ENCODE measurements at places on chromosomes 12 and 14. TPM values are rescaled to one million over a fixed set of nuclear protein-coding genes. Genes with fewer than 3 reads are reported as not detected.
A peak's percentile ranks its signal among the peaks of the same experiment; 100 is the strongest.

PTHLH gene
- total RNA-seq = 0.44 TPM

FAM90A1 gene
- not detected for total RNA-seq

STON2 gene
- total RNA-seq = not detected

EMP1 gene
- 163 TPM for total RNA-seq

DNA sequence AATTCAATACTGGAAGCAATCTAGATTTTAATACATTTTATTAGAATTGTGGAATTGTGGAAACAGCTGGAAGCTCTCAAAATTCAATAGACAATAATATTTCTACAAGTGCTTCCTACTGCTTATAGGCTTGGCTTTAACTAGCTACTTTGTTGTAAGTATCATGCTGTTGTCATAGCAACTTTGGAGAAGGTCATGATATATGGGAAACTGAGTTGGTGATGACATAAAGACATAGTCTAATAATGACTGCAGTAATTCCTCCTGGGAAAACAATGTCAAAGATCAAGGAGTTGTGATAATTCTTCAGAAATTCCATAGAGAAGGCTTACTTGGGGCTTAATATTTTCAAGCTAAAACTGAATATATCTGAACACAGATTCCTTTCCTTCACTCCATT is 266.6 kb downstream of the KIF21A start:
- H3K4me3 ChIP-seq = no peak overlapping the region
- H3K4me1 ChIP-seq = no peaks in the 10 kb centered on the region
- no peak for DNase-seq
- no peak overlapping the region for H3K27ac ChIP-seq
- H3K36me3 ChIP-seq = no peaks in the 10 kb centered on the region
- no peaks in the 10 kb centered on the region for H3K27me3 ChIP-seq

DNA sequence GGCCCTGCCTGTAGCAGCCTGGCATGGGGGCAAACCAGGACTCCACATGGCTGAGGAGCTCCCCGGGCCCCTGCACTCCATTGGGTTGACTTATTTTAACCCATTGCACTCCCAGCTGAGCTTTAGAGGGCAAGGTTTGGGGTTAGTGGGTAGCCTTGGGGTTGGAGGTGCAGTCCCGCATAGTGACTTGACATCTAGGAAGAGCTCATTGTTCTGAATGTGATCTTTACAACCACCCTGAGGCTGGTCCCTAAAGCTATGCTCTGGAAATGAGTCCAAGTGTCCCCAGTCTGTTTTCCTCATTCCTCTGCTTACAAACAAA is 36.4 kb downstream of the NFKBIA start:
- no peaks in the 10 kb centered on the region for H3K27me3 ChIP-seq
- DNase-seq = no peak
- peak overlapping the region; percentile 12 for H3K27ac ChIP-seq
- no peak overlapping the region for H3K4me3 ChIP-seq

DNA sequence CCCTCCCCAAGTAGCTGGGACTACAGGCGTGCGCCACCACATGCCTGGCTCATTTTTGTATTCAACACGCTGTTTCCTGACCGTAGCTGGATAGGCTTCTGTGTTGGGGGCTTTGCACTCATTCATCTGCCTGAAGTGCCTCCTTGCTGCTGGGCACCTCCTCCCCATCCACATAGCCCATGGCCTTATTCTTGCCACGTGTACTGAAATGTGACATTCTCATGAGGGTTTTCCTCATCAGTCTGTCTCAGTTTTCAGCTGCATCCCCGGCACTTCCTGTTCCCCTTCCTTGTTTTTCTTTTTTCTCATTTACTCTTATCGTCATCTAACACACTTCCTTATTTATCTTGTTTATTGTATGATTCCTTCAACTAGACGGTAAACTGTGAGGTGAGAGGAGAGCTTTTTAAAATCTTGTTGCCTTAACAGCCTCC is 36.6 kb downstream of the RCOR1 start:
- no peak overlapping the region for H3K4me3 ChIP-seq
- H3K27ac ChIP-seq = no peak overlapping the region
- no peaks in the 10 kb centered on the region for H3K27me3 ChIP-seq
- no peaks in the 10 kb centered on the region for H3K36me3 ChIP-seq
- peaks cover 16% of the 10 kb centered on the region for H3K4me1 ChIP-seq
- no peak for DNase-seq

DNA sequence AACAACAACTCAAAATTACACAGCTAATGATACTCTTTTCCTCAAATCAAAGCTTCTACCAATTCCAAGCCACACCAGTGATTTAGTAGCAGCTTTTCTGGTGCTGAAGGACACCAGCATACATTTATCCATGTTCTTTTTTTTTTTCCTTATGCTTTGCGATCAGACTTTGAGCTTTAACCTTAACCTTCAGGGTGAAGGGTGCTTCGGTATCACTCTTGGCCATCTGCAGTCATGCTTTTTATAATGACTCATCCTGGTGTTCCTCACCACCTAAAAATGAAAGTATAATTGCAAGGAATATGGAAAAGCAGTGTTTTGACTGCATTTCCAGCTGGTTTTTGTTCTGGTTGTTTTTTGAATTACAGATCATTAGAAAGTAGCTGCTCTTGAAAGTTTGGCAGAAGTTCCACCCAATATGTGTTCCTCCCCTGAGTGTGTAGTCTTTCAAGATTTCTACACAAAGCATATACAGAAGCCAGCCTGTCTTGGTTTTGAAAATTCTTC is 1.3 kb upstream of the SLC41A2 start:
- H3K4me1 ChIP-seq = peaks cover 28% of the 10 kb centered on the region
- peak overlapping the region; percentile 91 for H3K27ac ChIP-seq
- no peaks in the 10 kb centered on the region for H3K36me3 ChIP-seq
- DNase-seq = no peak

GRCh38 chr14:30134936-30135335 is 207.3 kb upstream of the PRKD1 start:
- no peak for DNase-seq
- H3K4me1 ChIP-seq = no peaks in the 10 kb centered on the region
- H3K27me3 ChIP-seq = no peaks in the 10 kb centered on the region

GRCh38 chr12:31370531-31371255 is 44.7 kb upstream of the SINHCAF start:
- H3K27ac ChIP-seq = peak overlapping the region; percentile 16
- H3K4me3 ChIP-seq = no peak overlapping the region
- no peaks in the 10 kb centered on the region for H3K36me3 ChIP-seq
- peaks cover 5% of the 10 kb centered on the region for H3K27me3 ChIP-seq
- no peak for DNase-seq

GRCh38 chr14:24274101-24274543 is 2.7 kb upstream of the RABGGTA start:
- H3K4me1 ChIP-seq = peaks cover 14% of the 10 kb centered on the region
- no peak for DNase-seq
- H3K27me3 ChIP-seq = no peaks in the 10 kb centered on the region
- H3K27ac ChIP-seq = no peak overlapping the region

DNA sequence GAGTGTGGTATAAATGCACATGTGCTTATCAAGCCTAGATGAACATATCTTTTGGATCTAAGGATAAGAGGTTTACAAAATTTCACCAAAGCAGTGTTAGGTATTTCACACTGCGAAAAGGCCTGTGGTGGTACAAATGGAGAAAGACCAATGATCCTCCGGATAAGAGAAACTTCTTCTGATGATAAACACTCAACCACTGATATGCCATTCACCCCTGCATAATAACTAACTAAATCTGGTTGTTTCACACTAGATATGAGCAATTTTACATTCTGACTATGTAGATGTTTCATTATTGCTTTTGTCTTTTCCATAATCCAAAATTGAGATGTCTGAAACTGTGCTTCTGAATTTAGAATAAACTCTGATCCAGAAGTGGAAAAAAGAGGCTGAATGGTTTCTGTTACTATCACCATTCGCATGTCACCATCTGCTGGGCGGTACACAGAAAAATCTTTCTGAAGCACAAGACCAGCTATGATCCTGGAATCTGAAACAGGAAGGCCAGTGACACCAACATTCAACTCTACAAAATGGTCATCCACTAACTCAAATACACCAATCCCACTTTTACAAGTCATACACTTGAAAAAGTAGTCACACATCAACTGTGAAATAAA is 1.3 kb downstream of the BBS10 start:
- no peaks in the 10 kb centered on the region for H3K27me3 ChIP-seq
- peak overlapping the region; percentile 94 for H3K27ac ChIP-seq
- no peak for DNase-seq
- peak overlapping the region; percentile 95 for H3K4me3 ChIP-seq
- H3K4me1 ChIP-seq = peaks cover 29% of the 10 kb centered on the region
